ENCODE measurements at places on chromosomes 3 and 15.

DNA sequence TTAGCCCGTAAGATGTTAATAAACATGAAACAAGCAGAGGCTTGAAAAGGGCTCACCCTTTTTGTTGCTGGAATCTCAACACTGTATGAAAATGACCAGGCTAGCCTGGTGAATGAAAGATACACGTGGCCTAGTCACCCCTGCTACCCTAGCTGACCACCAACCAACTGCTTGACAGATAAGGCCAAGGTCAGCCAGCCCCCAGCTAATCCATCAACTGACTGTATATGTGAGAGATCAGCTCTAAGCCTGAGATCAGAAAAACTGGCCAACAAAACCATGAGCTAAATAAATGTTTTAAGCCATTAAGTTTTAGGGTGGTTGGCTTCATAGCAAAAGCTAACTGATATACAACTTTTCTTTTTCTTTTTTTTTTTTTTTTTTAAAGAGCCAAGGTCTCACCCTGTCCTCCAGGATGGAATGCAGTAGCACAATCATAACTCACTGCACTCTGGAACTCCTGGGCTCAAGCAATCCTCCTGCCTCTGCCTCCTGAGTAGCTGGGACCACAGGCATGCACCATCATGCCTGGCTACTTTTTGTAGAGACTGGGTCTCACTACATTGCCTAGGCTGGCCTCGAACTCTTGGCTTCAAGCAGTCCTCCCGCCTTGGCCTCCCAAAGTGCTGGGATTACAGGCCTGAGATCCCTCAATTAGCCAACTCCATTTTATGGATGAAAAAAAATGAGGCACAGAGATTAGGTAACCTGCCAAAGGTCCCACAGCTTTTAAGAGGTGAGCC is 34.6 kb downstream of the SH3BP5 start:
- no peak for DNase-seq

GRCh38 chr15:50979041-50979440 is 70.6 kb downstream of the AP4E1 start:
- DNase-seq, result no peak

GRCh38 chr3:10557781-10558373 is 52.5 kb upstream of the ATP2B2 start:
- DNase-seq, result no peak

- no peak for DNase-seq
These were observed 44.8 kb downstream of the PDE8A start for GRCh38 chr15:85026304-85027032.

DNA sequence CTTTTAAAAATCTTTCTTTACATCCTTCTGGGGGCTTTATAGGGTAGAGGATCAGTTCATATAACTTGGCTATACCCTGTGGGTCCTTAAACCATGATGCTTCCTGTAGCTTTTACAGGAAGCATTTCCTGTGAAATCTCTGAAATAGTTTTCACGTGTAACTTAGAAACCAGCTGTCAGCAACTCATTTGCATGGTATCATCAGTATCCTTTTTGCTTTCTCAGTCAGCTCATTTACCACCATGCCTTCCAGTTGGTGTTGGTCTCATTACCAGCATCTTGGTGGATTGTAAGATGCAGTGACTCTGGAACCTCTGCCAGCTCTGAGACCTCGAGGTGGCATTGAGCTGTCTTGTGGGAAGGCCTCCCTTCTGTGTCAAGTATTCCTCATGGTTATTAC is 96.7 kb upstream of the MYZAP start:
- no peak for DNase-seq

DNA sequence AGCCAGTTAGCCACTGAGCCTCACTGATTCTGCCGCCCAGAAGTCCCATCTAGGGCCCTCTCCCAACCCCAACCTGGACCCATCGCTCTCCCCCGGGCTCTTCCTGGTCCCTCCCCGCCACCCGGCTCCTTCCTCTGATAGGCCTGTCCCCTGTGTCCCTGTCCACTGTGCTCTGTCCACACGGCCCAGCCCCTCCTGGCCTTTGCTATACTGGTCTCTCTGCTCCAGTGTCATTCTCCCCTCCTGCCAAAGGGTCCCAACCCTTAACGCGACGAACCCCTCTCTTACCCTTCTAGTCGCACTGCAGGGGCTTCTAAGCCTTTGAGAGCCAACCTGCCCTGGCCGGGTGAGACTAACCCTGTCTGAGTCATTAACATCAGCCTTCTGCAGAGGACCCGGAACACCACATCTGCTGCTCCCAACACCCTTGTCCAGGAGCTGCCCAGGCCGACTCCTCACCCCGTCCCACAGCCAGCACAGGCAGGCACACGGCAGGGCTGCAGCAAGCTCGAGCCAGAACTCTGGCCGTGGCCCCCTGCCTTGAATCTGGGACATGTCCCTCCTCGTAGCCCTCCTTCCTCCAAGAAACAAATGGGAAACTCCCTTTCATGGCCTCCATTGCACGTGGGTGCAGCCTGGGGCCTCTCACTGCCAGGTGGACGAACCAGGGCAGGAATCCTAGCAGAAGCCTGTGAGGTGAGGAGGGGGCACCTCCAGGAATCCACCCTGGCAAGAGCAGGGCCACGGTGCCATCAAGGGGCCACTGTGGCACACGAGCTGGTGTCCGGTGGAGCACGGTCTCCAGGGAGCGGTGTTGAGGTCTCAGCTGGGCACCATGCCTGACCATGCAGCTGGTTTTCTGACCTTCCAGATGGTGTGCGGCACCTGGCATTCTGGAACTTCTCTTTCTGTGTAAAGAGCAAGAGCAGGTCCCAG is 140.9 kb upstream of the IQSEC1 start:
- DNase-seq, result no peak

GRCh38 chr15:52427804-52428203 is 100.9 kb downstream of the MYO5A start:
- no peak for DNase-seq

DNA sequence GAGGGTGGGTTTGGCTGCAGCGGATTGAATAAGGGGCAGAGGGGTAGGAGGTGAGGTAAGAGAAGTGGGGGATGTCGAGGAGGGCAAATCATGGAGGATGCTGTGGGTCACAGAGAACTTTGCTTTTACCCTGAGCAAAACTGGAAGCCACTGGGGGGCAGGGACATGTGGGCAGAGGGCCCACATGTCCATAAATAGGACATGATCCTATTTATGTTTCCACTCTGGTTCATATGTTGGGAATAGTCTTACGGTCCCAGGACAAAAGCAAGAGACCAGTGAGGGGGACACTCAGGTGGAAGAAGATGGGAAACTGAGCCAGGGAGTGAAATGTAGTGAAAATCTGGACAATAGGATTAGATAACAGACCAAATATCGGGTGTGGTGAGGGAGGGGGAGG is 85.5 kb upstream of the MRPS22 start:
- no peak for DNase-seq

- no peak for DNase-seq
These were observed 54.8 kb upstream of the HES1 start for GRCh38 chr3:194080913-194081800.

- no peak for DNase-seq
These were observed 16.5 kb upstream of the ATP2B2 start for GRCh38 chr3:10521772-10522441.
